ENCODE measurements at places on chromosomes 5 and 9.

- no peak for DNase-seq
Observed at GRCh38 chr5:129601576-129601975, 141.5 kb downstream of the ADAMTS19 start.

GRCh38 chr9:124626276-124626675 lies 119.1 kb upstream of the NR5A1 start:
- no peak for DNase-seq

- no peak for DNase-seq
Observed at GRCh38 chr9:27385606-27386322, 88.8 kb upstream of the EQTN start.

GRCh38 chr5:169416583-169417196 lies 115.8 kb upstream of the SLIT3 start:
- DNase-seq: no peak

DNA sequence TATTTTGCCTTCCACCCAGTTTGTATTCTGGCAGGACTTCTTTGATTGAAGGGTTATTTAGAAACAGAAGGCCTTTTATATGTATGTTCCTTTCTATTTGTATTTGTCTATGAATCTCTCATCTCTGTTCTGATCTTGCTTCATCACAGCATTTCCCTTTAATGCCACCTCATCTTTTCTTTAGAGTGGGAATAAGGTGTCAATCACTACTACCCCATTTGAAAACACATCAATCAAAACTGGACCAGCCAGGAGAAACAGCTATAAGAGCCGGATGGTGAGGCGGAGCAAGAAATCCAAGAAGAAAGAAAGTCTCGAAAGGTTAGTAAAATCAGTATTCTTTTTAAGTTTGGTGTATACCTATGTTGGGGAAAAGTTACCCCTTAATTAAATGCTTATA lies 36.3 kb downstream of the CD180 start:
- DNase-seq: no peak
